ENCODE measurements at places on chromosomes 5 and 9.

GRCh38 chr5:175344331-175345195 is 99.4 kb downstream of the DRD1 start:
- DNase-seq: no peak

DNA sequence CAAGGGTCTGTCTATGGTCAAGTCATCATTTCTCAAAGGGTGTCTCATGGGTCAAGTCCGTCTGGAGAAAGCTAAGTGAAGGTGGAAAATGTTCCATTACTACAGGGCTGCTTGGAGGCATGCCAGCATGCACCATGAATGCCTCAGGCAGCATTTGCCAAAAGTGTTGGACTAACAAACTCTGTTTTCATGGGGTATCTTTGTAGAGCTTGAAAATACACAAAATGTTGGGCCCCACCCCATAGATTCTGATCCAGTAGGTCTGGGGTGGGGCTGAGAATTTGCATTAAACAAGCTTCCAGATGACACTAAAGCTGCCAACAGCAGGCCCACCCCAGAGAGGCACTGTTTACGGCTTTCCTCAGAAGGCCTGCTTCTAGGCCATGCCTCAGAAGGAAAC is 75.0 kb upstream of the FRRS1L start:
- no peak for DNase-seq

DNA sequence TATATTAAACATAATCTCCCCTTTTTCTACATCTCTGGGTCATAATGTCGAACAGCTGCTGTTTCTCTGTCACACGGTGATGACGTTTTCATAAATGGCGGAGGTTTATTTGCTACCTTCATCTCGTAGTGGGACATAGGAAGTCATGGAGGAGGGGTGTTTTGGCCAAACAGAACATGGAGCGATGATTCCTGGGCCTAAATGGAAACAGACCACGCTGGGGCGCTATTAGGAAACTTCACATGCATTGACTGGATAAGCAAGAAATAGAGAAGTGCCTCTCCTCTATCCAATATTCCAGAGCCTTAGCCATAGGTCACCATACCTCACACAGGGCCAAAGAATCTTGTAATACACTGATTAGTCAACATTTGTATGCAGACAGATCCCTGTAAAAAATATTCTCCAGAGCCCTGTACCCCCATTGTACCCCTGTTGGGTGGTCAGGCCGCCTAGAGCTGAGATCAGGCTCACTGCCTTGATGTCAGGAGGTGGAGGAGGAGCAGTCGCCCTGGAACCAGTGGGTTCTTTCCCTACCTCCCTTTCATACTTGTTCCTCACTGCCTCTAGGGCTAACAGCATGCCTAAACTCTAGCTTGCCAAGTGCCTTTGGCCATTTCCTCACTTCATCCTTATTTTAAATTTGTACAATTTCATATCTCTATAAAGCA is 77.8 kb upstream of the SPIN1 start:
- DNase-seq: no peak

DNA sequence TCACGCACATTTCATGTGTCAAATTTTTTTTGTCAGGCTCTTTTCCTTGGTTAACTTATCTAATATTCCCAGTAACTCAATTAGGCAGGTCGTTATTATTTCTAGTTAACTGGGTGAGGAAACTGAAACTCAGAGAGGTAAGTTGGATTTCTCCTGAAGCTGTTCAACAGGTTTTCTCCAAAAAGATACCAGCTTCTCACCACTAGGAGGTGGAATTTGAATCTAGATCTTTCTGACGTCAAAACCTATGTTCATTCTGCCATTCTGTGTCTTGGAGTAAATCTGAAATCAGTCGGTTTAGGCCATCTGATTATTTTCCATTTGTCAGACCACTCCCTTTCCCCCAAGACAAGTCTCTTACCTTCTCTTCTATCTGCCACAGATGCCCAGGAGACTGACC is 572.9 kb downstream of the ACTL7B start:
- no peak for DNase-seq

DNA sequence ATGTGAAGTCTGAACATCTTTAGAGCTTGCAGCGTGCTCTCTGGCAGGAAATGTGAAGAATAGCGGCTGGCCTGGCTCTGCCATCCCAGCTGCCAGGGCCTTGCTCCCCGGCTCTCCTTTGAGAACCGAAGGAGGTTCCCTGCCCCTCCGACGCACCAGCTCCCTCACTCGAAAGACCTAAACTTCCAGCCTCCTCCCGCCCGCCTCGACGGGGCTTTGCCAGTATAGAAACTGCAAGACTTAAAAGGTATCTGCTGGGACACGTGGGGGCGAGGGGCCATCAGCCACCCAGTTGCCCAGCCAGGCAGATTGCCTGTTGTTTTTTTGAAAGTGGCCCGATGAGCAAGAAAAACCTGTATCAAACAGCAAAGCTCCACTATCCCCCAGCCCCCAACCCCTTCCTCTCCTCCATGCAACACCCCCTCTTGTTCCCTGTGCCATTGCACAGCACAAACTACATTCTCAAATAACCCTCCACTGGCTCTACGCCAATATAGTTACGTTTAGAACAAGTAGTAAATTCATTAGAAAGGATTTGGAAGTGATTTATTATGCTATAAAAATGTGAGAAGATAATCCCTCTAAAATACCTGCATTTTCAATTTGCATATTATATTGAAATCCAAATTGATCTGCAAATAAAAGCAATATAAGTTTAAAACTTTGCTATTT is 331.9 kb downstream of the MED10 start:
- no peak for DNase-seq

GRCh38 chr5:129419292-129419691 is 40.8 kb upstream of the ADAMTS19 start:
- no peak for DNase-seq

- DNase-seq: no peak
These were observed 494.6 kb downstream of the ENC1 start for GRCh38 chr5:74145951-74146350.

- no peak for DNase-seq
These were observed 256.4 kb upstream of the TARS1 start for GRCh38 chr5:33184367-33184766.

Data from stimulated activated CD4-positive, alpha-beta T cell treated with anti-CD3 and anti-CD28 coated beads, Interleukin-4, amount 100 ng/mL, for 1 hour (primary cell).